ENCODE measurements at places on chromosomes 6 and 20. TPM values are rescaled to one million over a fixed set of nuclear protein-coding genes. Genes with fewer than 3 reads are reported as not detected.

Gene SLC17A4
- total RNA-seq, result not detected

Gene SLC35F1
- under 0.01 TPM for total RNA-seq

Gene LY6G6F
- not detected for total RNA-seq

Gene TCF15
- total RNA-seq, result not detected

Gene CBLN4
- total RNA-seq, result not detected

Gene RIMS1
- total RNA-seq, result under 0.01 TPM

Gene COL21A1
- 4.6 TPM for total RNA-seq

Gene TBC1D32
- 20.5 TPM for total RNA-seq

Gene CYP39A1
- total RNA-seq, result 1.3 TPM

Gene TBX18
- 55.7 TPM for total RNA-seq

Gene TRIM15
- not detected for total RNA-seq

Gene NR2E1
- not detected for total RNA-seq

Gene SYNDIG1
- total RNA-seq, result 0.17 TPM

Gene WASF1
- 17.3 TPM for total RNA-seq

Gene TNFRSF6B
- total RNA-seq, result 66.5 TPM

Gene SLCO4A1
- total RNA-seq, result 1.3 TPM

Gene LINC00237
- total RNA-seq, result not detected

Gene RAB32
- total RNA-seq, result 119 TPM

Gene CPXM1
- total RNA-seq, result 0.83 TPM

Gene PRRT1
- 0.44 TPM for total RNA-seq

Gene ZNF391
- 1.8 TPM for total RNA-seq

Gene SLC22A23
- 4.7 TPM for total RNA-seq

Gene ZKSCAN3
- 8.1 TPM for total RNA-seq

Gene FAM83C
- total RNA-seq, result not detected

Gene SLC4A11
- 0.44 TPM for total RNA-seq

Gene MAK
- total RNA-seq, result not detected

Gene ZNF334
- total RNA-seq, result 1.6 TPM

Gene CPNE5
- total RNA-seq, result 0.15 TPM
